ENCODE measurements at places on chromosomes 4 and X.

DNA sequence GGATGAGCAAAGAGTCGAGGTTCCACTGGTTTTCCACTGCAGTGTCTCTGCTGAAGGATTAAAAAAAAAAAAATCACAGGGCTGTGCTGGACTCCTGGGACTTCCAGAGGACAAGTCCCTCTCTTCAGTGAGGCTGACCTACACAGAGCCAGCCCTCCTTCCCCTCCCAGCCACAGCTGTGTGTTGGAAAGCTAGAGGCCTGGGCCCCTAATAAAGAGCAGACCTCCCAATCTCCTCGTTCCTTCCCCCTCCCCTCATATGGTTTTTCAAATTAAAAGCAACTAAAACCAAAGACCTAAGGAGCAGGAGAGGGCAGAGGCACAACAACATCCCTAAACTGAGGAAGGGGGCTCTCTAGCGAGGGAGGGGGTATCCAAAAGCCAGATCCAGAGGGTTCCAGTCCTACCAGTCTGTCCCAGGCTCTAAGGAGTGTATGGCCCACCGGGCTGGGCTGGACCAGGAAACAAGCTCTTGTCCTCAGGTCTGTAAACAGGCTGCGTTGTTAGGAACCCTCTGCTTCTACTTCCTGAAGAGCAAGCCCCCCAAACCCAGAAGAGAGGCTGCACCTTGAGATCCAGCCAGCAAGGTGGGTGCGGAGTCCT lies 4.0 kb upstream of the PDGFRA start:
- no peak for DNase-seq

- DNase-seq = no peak
Observed at GRCh38 chr4:48129307-48130014, 4.6 kb downstream of the TXK start.

DNA sequence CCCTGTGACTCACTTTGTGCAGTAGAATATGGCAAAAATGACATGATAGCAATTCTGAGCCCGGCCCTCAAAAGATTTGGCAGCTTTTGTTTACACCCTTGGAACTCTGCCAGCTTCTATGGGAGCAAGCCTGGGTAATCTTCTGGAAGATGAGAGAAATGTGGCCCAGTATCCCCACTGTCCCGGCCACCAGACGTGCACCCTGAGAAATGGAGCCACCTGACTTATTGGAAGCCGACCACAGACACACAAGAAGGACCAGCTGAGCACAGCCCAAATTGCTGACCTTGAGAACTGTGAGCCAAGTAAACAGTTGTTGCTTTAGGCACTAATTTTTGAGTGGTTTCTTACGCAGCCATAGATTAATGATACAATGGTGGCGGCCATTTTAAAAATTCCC lies 197.0 kb downstream of the STIM2 start:
- DNase-seq = no peak

DNA sequence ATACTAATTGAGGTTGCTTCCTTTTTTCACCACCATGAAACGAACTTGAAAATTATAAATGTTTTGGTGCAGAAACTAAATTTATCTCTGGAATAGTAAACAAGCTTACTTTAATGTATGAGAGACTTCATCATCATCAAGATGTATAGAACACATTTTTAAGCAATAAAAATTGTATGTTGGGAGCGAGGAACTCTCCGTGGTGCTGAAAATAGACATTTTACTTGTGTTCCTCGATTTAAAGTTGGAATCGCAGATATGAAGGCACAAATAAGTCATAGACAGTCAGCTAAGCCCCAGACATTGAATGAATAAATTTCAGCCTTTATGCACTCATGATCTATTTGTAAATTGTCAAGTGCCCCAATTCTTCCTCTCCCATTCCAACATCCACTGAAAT lies 310.7 kb downstream of the STK32B start:
- DNase-seq = no peak

DNA sequence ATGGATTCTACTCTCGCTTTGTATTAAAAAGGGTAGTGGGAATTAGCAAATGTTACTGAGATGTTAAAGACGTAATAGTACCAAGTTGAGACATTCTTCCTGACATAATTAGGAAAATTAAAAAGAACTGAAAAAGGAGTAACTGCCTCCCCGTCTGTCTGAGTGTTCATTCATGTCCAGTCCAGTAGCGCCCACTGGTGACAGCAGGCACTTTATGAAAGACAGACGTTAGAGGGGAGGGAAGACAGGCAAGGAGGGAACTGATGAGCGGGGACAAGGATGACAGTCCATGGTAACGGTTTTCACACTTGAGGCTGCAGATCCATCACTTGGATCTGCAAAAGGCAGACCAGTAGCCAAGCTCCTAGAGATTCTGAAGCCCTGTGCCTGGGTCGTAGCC lies 326.7 kb downstream of the STK32B start:
- no peak for DNase-seq

DNA sequence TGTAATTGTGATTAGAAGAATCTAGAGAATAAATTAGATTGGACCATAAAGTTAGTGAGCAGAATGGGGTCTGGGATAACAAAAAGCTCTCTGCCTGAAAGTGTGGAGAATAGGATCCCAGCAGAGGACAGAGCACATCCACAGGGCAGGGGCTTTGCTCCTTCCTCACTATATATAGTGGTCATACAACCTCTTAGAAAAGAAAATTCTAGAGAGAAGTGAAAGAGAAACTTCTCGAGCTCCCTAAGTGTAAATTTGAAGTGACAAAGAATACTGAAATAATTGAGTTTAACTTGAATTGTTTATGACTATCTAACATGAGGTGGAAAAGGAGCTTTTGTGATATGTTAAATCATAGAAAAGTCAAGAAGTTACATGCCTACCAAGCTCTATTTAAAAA lies 14.9 kb downstream of the ADAM29 start:
- no peak for DNase-seq

DNA sequence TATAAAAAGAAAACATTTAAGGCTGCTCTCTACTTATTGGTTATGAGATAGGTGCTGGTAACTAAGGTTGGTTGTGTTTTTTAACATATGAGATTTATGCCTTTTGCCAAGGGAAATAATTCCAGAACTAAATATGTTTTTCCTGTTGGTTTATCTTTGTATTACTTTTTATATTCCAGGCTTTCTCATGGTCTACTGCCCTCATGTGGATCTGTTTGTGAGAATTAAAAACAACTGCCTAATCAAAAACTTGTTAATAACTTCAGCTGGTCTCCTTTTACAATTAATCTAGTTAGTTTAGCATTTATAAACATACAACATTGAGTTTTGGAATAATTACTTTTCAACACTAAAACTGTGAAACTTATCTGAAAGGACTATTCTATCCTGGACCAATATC lies 1208.3 kb downstream of the ADGRL3 start:
- no peak for DNase-seq

GRCh38 chr4:184911310-184911709 lies 85.5 kb upstream of the ACSL1 start:
- DNase-seq = no peak

GRCh38 chrX:81662381-81662780 lies 460.5 kb downstream of the SH3BGRL start:
- no peak for DNase-seq

DNA sequence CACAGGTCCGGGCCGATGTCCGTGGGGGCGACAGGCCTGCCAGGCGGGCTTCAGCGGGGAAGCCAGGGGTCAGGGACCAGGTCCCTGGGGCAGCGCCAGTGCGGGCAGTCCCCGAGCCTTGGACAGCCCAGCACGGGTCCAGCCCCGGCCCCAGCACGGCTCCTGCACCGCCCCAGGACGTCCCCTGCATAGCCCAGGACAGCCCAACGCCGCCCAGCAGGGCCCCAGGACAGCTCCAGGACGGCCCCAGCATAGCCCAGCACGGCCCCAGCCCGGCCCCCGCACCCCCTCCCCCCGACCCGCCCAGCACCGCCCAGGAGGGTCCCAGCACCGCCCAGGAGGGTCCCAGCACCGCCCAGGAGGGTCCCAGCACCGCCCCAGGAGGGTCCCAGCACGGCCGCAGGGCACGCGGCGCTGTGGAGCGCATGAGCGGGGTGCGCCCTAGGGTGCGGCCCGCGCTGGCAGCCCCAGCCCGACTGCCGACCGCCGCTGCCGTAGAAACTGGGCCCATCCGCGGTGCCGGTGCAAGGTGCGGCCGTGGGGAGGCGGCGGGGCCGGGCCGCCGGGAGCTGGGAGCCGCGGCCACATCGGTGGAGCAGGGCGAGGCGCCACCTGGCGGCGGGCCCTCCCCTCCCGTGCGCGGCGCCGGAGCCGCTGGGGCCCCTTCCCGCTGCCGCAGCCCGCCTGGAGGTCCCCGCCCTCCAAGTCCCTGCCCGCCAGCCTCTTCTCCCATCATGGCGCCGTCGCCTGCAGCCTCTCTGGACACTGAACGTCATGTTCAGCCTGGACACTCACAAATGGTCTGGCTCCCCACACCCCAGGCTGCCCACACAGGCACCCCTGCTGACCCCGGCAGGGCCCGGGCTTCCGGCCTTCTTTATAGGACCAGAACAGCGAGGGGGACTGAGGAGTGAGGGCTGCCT lies 106.8 kb upstream of the NKX1-1 start:
- DNase-seq = peak; percentile 84

GRCh38 chr4:53905941-53906377 lies 158.4 kb downstream of the CHIC2 start:
- DNase-seq = peak; percentile 55

GRCh38 chr4:69642961-69643360 lies 3.5 kb upstream of the UGT2A2 start:
- no peak for DNase-seq

- no peak for DNase-seq
Observed at GRCh38 chr4:139901531-139902320, 236.1 kb downstream of the MGST2 start.

DNA sequence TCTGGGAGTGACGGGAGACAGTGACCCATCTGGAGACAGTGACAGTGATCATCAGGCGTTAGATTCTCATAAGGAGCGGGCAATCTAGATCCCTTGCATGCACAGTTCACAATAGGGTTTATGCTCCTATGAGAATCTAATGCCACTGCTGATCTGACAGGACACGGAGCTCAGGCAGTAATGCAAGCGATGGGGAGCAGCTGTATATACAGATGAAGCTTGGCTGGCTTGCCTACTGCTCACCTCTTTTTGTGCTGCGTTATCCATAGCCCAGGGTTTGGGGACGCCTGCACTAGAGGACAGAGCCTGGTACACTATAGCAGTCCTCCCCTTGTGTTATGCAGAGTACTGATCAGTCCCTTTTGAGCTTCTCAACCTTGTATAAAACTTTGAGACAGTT lies 23.5 kb downstream of the NFKB1 start:
- no peak for DNase-seq

DNA sequence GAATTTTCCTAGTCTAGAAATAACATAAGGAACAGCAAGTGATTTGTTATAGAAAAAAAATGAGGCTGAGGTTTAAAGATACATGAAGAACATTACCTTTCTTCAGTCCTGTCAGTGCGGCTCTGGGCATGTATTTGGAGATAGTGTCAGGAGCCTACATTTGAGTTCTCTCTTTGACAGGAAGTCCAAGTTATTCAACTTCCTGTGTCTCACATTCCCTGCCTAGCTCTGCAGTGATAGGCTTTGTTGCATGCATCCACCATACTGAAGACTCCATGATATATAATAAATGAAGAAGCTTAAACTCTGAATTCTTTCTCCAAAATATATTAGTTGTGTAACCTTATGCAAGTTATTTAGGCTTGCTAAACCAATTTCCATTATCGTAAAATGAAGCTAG lies 148.7 kb downstream of the RELL1 start:
- DNase-seq = no peak

- no peak for DNase-seq
Observed at GRCh38 chrX:124348885-124349453, 2.6 kb downstream of the SH2D1A start.

- no peak for DNase-seq
Observed at GRCh38 chr4:89860971-89861370, 24.0 kb upstream of the SNCA start.

GRCh38 chr4:87375719-87376291 lies 15.2 kb downstream of the HSD17B11 start:
- DNase-seq = no peak

DNA sequence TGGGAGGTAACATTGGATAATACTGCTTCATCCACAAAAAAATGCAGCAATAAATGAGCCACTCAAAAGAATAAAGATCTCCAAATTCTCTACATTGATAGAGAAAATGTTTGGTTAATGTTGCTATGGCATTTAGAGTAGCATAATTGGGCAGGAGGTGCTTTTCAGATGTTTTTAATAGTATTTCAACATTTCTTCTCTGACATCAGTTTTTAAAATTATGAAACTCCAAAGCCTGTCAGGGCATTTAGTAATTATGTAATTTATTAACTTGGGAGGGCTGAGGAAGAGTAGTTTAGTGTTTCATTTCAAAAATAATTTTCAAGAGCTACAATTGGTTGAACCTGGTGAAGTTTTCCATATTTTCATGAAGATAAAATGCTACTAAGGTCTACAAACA lies 211.3 kb upstream of the INTU start:
- no peak for DNase-seq

GRCh38 chr4:147571036-147571770 lies 46.0 kb upstream of the TMEM184C start:
- DNase-seq = no peak

- DNase-seq = no peak
Observed at GRCh38 chr4:152293527-152293926, 242.4 kb downstream of the FBXW7 start.

GRCh38 chr4:119638359-119638758 lies 9.8 kb upstream of the PDE5A start:
- DNase-seq = no peak

- DNase-seq = no peak
Observed at GRCh38 chrX:2183193-2183725, 317.5 kb downstream of the DHRSX start.

- no peak for DNase-seq
Observed at GRCh38 chrX:34764852-34765361, 107.8 kb upstream of the TMEM47 start.

- no peak for DNase-seq
Observed at GRCh38 chr4:73053974-73054480, 15.5 kb downstream of the COX18 start.

DNA sequence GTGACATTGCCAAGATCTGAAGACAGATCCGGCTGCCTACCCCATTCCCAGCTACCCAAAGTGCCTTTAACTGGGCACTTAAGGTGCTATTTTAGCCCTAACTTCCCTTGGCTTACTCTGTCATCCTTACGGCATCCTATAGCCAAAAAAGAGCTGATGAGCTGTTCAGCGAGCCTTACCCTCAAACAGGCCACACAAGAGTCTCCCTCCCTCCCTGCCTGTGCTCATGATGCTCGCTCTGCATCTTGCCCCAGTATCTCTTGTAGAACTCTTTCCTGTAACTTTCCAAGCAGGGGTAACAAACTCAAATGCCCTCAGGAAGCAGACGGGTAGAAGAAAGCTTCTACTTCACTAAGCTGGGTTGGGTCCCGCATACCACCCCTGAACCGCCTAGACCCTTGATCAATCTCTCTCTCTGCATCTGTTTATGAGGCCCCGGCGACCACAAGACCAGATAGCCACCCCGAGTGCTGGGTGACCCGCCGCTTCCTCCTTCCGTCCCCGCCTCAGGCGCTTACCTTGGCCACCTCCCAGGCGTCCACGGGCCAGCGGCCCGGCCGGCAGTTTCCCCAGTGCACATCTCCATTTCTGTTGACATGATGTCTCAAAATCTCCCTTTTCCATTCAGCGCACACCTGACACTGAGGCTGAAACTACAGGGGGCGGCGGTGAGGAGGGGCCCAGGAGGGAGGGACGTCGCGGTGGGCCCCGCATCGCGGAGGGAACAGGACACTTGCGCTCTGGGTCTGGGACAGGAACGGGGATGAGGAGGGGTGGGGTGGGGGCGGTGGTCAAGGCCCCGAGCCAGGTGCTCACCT lies 663 bp downstream of the CXorf38 start:
- DNase-seq = peak; percentile 58

- no peak for DNase-seq
Observed at GRCh38 chr4:122525865-122526264, 69.3 kb upstream of the IL2 start.

- DNase-seq = no peak
Observed at GRCh38 chr4:176622251-176622948, 170.3 kb downstream of the VEGFC start.

- DNase-seq = no peak
Observed at GRCh38 chr4:108738003-108738706, 24.7 kb downstream of the ETNPPL start.

Data from ecto neural progenitor cell (in vitro differentiated cells).